Tongue (tissue), 3 donors: ENCODE measurements at places on chromosomes 4 and X. TPM values are rescaled to one million over a fixed set of nuclear protein-coding genes. Genes with fewer than 3 reads are reported as not detected.

GRCh38 chr4:115293093-115293462 is 179.7 kb upstream of the NDST4 start:
- DNase-seq: no peak

- DNase-seq: no peak
Observed at GRCh38 chrX:102715967-102716366, 3.7 kb downstream of the GPRASP2 start.

- no peak for DNase-seq
Observed at GRCh38 chrX:78957049-78957767, 12.0 kb downstream of the P2RY10 start.

GRCh38 chrX:127649011-127649410 is 403.2 kb downstream of the ACTRT1 start:
- no peak for DNase-seq

DNA sequence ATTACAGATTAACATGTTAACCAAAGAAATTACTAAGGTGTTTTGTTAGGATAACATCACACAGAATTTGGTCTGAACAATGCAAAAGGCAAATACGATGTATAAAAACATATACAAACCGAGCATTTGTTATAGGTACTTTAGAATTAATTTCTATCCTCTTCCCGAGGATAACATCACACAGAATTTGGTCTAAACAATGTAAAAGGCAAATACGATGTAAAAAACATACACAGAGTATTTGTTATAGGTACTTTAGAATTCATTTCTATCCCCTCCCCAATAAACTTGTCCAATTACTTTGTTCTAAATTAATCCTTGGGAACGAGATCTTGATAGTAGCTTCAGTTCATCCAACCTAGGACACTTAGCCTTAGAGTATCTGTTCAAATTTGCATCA is 7.6 kb downstream of the HNRNPDL start:
- DNase-seq: no peak

GRCh38 chrX:10622197-10622596 is 1.8 kb upstream of the MID1 start:
- DNase-seq: no peak

STK32B gene
- total RNA-seq: 3.5 TPM

PGAM4 gene
- not detected for total RNA-seq

MAP7D2 gene
- 0.72 TPM for total RNA-seq

GRCh38 chr4:114226179-114226578 is 246.7 kb upstream of the ARSJ start:
- no peak for DNase-seq

DNA sequence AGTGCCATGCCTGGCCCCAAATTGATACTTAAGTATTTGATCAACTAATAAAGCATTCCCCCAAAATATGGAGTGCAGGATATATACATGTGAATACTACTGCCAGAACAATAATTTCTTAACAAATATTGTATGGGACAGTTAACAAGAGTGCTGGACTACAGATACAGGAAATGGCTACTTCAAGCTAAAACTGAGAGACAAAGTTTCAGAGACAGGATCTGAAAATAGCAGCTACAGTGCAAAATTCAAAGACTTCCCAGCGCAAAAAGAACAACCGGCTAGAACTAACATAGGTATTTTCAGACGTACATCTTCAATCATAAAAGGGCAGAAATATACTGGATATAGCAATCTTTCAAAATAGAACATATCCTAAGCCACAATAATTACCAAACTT is 6.3 kb downstream of the ATRX start:
- DNase-seq: no peak

- DNase-seq: no peak
Observed at GRCh38 chrX:31168551-31168950, 96.7 kb upstream of the FTHL17 start.

DNA sequence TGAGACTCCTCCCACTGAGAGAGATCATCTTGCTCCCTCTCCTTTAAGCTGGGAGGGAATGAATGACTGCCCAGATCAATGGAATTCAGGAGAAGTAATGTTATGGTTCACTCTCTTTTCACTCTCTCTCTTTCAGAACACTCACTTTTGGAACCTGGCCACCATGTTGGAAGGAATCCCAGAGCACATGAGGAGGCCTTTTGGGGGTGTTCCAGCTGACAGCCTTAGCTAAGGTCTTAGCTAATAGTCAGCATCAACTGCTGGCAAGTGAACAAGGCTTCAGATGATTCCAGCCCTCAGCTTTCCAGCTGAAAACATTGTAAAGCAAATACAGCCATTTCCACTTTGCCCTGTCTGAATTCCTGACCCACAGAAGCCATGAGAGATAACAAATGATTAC is 124.0 kb upstream of the CLNK start:
- DNase-seq: peak; percentile 90

MAGEA1 gene
- total RNA-seq: not detected

DNA sequence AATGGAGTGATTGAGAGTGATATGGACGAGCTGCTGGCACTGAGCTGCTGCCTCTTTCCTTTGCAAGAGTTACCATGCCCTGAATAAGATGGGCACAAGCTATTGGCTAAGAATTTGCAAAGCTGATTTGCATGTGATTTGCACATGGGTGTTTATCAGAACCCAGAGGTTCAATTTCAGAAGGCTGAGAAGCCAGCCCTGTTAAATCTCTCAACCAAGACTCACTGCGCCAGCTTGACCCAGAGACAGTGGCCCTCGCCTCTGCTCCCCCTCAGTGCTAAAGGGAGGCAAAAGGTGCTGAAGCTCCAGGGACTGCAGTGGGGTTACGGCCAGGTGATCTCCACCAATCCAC is 701 bp downstream of the ARHGAP4 start:
- no peak for DNase-seq

DNA sequence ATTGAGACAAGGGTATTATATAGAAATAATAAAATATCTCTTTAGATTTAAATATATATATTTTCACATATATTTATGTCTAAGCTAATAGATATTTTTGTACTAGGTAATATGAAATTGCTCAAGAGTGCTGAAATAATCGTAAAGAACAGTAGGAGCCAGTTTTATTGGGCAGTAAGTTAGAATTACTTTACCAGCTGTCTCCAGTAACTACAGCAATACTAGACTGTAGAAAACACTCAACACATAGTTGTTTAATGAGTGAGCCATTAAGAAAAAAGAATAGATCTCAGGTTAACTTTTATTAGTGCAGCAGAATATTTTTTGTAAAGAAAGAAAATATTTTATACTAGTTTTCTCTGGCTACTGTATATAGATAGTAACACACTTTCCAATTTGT is 715.2 kb downstream of the TRIML1 start:
- no peak for DNase-seq

ADH1C gene
- total RNA-seq: 9.0 TPM

DNA sequence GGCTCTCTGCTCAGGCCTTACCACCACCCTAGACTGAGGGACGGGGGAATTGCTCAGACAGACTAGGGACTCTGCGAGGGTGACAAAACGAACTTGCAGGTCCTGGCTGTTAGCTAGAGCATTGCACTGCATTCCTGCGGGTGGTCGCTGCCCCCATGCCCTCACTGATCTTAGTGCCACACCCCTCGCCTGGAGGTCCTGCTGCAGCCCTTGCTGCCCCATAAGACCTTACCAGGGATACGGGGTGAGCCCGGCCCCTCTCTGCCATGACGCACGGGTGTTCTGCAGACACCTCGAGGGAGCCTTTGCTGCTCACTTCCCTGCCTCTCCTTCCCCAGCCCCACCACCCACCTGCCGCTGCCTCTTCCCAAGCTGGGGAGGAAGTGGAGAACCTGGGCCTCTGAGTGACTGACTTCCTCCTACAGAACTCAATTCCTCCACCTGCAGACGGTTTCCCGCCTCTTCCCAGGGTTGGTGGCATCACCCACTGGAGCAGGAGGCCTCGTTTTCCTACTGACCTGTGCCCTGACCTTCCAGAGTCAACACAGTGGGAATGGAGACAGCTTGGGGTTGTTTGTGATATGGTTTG is 19.8 kb upstream of the TBC1D14 start:
- DNase-seq: no peak

LDB2 gene
- total RNA-seq: 49.2 TPM

TET2 gene
- 52.4 TPM for total RNA-seq

GRCh38 chr4:74858921-74859562 is 64.7 kb upstream of the BTC start:
- no peak for DNase-seq

- DNase-seq: no peak
Observed at GRCh38 chr4:20265726-20266125, 14.0 kb downstream of the SLIT2 start.

- DNase-seq: peak; percentile 27
Observed at GRCh38 chr4:27215220-27215826, 354.7 kb downstream of the STIM2 start.

DNA sequence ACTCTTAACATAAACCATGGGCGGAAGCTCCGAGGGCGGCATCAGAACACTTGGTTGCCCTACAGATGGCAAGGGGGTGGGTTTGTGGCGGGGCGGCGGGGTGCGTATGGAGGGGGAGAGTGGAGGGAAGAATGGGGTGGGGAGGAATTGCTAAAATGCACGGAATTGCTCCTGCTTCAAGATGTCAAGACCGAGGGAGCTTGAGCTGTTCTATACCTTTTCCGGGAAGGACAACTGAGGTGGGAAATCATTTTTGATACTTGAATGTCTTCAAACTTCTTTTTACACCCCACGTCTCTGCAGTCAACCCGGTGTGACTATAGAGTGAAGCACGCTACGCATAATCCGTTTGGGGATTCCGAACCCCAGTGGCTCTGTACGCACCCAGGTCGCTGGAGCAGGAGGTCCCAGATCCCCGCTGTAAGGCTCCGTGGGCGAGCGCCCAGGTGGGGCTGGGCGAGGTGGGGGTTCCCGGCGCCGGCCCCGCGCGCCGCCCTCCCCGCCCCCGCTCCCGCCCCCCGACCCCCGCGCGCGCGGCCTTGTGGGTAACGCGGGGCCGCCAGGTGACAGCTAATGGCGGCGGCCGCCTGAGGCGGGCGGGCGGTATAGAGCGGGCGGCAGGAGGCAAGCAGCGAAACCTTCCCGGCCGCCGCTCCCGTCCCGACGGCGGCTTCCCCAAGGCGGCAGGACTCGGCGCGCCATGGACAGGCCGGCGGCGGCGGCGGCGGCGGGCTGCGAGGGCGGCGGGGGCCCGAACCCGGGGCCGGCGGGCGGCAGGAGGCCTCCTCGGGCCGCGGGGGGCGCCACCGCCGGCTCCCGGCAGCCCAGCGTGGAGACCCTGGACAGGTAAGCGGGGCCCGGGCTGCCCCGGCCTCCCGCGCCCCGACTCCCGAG is at the start of gene MTMR1:
Gene MTMR1, plus strand, starts transcription at position 566 of the 894 bp plus-strand sequence. Its CDS starts 135 bp downstream, at position 701.
- peak; percentile 47 for DNase-seq

GRCh38 chr4:54745031-54745770 is 87.4 kb downstream of the KIT start:
- DNase-seq: no peak

LGI2 gene
- total RNA-seq: 16.9 TPM

ADH6 gene
- not detected for total RNA-seq

- DNase-seq: no peak
Observed at GRCh38 chrX:108541286-108541685, 101.6 kb downstream of the COL4A5 start.

HAUS3 gene
- total RNA-seq: 19.4 TPM

EPGN gene
- not detected for total RNA-seq

DNA sequence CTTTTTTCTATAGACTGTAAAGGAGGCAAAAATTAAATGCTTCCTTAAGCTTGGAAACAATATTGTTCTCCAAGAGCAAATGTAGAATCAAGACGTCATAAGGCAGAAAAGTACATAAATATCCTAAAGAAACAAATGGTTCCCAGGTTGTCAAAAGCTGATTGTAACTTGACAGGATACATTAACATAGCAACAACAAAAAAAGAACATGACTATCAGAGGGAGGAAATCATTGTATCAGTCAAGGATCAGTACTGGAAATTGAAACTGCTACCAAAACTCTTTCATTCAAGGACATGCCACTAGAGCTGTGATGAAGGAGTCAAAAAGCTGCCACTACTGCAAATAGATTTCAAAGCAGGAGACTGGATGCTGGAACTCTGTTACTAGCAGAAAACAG is 168.3 kb downstream of the BTC start:
- no peak for DNase-seq

DNA sequence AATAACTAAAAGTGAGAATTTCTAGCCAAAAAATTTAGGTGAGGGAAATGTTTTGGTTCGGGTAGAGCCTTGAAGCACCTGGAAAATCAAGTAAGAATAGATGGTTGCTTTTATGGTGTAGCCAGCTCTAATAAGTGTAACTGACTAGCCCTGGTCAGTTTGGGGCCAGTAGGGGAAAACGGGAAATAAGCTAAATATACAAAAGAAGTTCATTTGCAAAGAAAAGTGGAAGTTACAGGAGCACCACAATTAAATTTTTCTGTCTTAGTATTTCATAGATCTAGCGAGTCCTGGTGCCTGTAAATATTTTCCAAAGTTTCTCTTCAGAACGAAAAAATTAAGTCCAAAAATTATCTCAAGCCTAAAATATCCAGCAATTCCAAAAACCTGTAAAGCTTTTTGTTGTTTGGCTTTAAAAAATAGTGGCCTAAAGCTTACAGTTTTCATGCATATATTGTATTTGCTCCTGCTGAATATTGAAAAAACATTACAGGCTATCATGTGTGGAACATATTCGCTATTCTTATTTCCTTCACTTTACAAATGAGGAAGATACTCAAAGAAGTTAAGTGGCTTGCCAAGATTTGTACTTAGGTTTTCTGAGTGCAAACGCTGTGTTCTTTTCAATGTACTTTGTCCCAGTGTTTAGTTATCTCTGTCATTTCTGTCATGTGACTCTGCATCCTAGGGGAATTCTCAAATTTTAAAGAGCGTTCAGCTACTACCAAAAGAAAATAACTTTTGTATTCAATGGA is 7.3 kb upstream of the PTPN13 start:
- DNase-seq: no peak

GRCh38 chr4:152708796-152709195 is 29.0 kb upstream of the TMEM154 start:
- DNase-seq: no peak

- no peak for DNase-seq
Observed at GRCh38 chr4:163350672-163351071, 7.0 kb downstream of the NPY5R start.

DNA sequence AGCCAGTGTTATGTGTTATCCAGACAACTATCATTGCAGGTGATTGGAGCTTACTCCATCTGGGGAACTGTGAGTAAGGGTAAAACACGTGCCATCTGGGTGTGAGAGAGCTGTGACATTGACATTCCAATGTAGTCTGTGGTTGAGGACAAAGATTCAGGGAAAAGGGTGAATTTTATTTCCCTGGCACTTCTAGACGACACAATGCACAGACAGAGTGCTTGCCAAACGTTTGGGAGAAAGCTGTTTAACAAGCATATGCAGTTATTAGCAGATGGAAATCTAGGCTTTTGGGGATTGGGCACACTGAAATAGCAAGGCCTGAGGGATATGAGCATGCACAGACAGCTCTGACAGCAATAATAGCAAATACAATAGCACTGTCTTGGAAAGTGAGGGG is 21.3 kb upstream of the CTSO start:
- peak; percentile 35 for DNase-seq

- DNase-seq: no peak
Observed at GRCh38 chrX:21840193-21840545, 752 bp downstream of the MBTPS2 start.

GRCh38 chr4:154560824-154561231 is 2.0 kb upstream of the FGB start:
- DNase-seq: no peak

XKRX gene
- total RNA-seq: 1.0 TPM

- DNase-seq: no peak
Observed at GRCh38 chr4:181619651-181620050, 623.6 kb upstream of the TENM3 start.
